ENCODE measurements at places on chromosomes 3 and 15.

DNA sequence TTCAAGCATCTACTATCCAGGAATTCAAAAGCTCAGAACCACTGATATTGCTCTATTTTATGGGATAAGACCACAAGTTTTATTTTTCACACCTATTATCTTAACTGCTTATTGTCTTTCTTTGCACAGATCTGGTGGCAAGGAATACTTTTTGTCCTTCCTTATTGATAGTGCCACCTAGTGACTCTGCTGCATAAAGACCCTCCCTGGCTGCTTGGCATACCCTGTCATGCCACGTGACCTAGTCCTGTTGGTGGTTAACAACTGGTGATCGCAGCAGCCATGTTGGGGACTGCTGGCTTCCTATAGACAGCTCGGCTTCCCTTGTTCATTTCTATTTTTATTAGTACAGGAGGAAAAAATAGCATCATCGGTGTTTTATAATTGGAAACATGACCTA is 236.3 kb downstream of the MEX3B start:
- peak; percentile 6 for DNase-seq

- DNase-seq = no peak
These were observed 3.2 kb downstream of the NEIL1 start for GRCh38 chr15:75349851-75350588.

DNA sequence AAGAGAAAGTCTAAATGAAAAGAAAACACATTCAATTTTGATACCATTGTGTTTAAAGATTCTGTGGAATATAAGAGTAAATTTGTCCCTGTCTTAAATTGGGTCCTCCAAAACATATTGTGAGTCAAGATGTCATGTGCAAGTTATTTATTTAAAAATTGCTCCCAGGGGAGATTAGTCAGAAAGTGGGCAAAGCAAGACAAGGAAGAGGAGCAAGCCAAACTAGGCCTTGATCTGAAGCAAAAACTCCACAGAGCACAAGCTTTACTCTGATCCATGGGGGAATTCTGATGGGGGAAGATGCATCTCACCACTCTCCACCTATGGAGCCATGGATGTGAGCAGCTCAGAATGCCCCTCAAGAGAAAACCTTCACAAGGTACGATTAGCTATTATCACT is 342.8 kb upstream of the IL12A start:
- no peak for DNase-seq

GRCh38 chr3:77204788-77205187 is 164.9 kb downstream of the ROBO2 start:
- no peak for DNase-seq

- no peak for DNase-seq
These were observed 368.3 kb upstream of the AZI2 start for GRCh38 chr3:28716939-28717338.

GRCh38 chr15:70361106-70361505 is 263.4 kb upstream of the TLE3 start:
- DNase-seq = no peak

GRCh38 chr3:175648899-175649298 is 789.8 kb downstream of the NAALADL2 start:
- DNase-seq = no peak

DNA sequence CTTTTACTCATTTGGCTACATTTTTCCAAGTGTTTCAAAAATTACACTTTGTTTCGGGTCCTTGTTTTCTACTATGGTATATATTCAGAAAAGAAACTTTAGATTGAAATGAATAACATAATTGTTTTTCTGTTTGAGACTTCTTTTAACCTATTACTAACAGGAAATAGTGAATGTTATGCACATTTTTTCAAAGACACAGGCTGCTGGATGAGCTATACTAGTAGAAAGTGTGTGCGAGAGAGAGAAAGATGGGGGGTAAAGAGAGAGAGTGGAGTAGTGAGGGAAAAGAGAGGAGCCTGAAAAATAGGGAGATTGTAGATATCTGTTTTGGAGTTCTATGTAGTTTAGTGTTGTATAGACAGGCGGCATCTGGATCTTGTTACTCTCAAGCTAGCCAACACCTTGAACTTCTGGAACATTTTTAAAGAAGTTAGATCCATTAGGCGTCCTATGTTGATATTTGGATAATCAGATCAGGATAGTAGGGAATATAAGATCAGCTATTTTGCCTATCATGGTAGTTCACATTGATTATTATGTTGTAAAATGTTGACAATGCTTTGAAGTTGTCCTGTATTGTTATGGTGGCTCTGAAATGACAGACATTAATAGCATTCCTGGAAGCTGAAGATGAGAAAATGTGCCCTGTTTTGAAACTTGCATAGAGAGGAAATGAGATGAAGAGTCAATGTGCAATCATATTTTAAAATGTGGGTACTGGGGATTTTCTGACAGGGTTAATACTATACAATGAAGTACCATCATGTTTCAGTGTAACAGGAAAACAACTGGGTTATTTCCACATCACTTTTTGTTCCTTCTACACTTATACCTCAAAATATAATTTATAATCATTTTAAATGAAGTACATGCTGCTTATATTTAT is 2.6 kb downstream of the RBMS3 start:
- no peak for DNase-seq

DNA sequence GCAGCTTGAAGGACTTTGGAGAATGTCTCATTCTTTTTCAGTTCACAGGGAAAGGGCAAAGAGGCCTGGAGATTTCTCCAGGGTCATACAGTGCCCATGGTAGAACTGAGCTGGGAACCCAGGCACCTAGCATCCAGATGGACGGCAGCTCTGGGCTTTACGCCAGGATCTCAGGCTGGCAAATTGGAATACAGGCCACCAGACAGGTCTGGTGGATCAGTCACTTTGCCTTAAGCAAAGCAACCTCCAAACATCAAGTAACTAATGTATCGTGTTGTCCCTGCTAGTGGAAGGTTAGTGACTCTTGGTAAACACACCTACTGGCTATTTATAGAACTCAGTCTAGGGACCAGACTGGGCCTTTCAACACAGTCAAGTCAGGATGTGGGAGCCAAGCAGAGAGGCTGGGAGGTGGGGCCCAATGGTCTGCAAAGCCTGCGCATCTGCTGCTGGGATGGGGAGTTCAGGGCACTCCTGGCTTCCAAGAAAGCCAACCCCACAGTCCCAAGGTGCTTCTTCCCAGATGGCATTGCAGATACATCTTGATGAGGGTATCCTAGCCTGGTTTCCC is 30.2 kb downstream of the RPLP1 start:
- DNase-seq = no peak

DNA sequence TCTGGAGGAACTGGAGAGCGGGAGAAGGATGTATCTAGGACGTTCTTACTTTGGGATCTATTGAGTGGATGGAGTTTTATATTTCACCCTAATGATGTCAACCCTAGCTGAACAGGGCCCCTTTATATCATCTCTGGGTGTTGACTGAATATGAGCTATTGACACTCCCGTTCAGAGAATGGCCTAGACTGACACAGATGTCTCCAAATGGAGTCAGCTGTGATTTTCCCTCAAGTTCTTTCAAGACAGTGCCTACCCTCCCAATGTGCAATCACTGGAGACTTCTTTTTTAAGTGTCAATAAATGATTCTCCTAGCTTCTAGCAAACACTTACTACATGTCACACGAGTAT is 63.8 kb downstream of the FRMD4B start:
- peak; percentile 25 for DNase-seq

All from amygdala (tissue), 56 donors.